CD4-positive, alpha-beta T cell treated with Interleukin-15 for 1 hour (primary cell): ENCODE measurements at places on chromosomes 2 and 18.

DNA sequence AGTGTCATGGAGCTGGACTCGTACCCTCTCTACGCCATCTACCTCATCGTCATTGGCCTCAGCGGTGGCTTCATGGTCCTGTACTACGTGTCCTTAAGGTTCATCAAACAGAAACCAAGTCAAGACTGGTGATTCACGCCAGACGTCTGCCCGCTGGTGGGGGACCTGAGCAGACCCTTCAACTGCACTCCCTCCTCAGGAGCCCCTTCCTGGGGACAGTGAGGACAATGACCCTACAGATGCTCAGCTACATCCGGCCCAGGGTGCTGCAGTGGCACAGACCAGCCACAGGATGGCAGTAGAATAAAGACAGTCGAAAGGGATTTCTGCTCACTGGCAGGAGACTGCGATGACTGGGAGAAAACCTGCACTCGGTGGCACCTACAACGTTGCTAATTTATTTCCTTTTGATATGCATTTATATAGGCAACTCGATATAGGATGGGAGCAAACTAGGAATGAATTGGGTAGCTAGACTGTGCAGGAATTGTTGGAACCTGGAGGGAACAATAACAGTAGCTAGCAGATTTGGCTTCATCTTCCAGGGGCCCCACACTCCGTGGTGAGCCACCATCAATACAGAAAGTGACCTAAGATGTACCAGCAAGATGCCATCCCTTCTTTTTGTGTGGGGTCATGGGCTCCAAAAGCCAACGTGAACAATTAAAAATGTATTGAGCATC lies 39.2 kb downstream of the ABCG8 start:
- DNase-seq: peak; percentile 30

- no peak for DNase-seq
These were observed 97.6 kb upstream of the CABLES1 start for GRCh38 chr18:23037646-23038045.

DNA sequence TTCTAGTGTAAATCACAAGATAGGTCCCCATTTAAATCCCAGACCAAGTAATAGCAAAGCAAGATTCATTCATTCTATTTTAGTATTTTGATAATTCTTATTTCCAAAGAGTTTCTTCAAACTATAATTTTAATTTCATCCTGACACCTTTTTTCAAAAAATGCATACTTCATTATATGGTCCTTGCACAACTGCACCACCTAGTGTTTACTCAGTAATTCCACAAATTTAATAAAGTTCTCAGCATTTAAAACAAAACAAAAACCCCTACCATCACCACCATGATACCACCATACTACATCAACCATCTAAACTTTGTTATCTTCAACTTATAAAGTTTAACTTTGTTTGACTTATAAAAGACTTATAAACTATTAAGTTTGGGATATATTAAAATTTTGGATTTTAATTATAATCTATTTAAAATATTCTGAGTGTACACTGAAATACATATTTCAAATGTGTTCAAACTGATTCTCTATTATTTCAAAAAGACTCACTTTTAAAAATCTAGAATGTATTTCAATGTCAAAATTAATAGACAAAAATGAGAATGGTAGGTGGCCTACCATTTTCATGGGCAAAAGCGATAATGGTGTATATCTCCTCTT lies 44.2 kb downstream of the WDPCP start:
- no peak for DNase-seq

- DNase-seq: no peak
These were observed 252.1 kb downstream of the LDLRAD4 start for GRCh38 chr18:13470516-13471197.

DNA sequence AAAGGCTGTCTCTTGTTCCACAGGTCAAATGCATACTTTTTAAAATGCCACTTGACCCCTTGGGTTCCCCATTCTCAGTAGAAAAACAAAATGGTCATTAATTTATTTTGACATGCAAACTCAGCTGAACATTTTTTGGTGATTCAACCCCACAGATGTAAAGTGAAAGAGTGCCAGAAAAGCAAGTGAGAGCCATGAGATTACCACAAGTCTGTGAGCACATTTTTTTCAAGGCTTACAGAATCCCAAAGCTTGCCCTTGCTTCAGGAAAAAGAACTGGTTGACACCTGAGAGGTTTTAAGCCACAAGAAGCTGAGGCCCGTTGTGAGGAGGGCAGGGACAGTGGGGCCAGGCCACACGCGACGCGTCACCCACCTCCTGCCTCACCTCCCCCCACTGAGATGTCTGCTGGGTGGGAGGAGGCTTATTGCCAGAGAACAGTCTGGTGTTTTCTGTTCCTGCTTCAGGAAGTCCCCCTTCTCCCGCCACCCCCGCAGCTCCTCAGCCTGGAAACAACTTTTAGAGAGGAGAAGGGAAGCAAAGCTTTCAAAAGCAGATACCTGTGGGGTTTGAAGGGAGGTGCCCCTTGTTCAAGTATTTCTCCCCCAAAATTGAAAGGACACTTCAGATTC lies 70.4 kb upstream of the CYP1B1 start:
- peak; percentile 25 for DNase-seq

GRCh38 chr18:9824474-9824832 lies 61.3 kb upstream of the TXNDC2 start:
- no peak for DNase-seq

GRCh38 chr18:49778826-49779465 lies 34.4 kb downstream of the ACAA2 start:
- no peak for DNase-seq

DNA sequence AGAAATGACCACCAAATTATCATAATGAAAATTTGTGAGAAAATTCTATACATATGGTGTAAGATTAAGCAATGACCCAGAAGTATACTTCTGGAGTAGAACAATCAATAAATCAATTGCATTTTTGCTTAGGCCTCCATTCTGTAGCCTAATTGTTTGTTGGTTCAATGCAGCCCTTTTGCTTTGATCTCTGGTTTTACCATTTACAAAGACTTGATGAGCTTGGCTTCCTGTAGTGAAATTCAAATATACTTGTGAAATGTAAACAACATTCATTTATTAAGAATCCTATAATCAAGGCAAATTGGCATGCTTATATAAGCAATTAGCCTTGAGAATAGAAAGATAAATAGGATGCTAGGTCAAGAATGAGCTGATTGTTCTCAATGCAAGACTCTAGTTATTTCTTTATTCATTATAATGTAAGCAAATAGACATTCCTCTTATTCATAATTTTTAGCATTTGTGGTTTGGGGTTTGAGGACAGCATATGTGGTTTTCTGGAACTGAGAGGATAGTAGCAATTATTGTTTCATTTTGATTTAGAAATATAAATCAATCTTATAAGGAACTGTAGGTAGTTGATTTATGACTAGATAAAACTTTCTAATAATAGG lies 9.7 kb downstream of the FMNL2 start:
- no peak for DNase-seq

GRCh38 chr2:9052821-9053533 lies 49.5 kb upstream of the MBOAT2 start:
- no peak for DNase-seq

DNA sequence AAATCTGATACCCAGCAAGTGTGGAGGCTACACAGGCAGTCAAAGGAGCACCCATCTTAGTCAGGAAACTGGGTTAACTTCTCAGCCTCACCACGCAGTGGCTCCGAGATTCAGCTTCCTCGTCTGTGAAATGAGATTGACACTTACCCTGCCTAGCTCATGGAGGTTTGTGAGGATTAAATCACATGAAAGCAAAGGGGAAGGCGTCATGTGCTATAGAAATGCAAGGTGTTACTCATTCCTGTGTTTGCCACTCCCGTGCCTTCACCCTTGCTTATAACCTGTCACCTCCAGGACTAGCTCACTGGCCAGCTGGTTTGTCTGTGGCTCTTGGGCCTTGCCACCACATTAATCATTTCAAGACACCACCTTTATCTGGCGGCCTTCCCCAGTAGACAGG lies 118.9 kb upstream of the FOSL2 start:
- no peak for DNase-seq

DNA sequence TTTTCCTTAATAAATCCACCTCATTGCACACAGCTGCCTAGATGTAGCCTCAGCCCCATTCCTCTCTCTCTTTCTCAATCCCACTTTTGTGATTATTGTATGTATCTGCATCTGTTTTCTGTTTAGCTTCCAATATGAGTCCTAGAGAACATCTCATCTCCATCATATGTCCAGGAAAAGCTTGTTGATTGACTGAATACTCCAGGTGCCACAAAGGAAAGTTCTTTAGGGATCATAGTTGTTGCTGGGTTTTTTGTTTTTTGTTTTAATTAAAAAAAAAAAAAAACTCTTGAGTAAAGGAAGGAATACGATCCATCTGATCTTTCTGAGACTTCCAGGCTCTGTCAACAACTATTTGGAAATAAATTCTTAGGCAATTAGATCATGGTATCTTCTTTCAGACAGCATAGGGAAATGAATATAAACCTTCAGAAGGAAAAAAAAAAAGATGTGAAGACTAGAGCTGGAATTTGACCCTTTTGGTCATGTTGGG lies 42.5 kb downstream of the KIAA2012 start:
- DNase-seq: no peak

DNA sequence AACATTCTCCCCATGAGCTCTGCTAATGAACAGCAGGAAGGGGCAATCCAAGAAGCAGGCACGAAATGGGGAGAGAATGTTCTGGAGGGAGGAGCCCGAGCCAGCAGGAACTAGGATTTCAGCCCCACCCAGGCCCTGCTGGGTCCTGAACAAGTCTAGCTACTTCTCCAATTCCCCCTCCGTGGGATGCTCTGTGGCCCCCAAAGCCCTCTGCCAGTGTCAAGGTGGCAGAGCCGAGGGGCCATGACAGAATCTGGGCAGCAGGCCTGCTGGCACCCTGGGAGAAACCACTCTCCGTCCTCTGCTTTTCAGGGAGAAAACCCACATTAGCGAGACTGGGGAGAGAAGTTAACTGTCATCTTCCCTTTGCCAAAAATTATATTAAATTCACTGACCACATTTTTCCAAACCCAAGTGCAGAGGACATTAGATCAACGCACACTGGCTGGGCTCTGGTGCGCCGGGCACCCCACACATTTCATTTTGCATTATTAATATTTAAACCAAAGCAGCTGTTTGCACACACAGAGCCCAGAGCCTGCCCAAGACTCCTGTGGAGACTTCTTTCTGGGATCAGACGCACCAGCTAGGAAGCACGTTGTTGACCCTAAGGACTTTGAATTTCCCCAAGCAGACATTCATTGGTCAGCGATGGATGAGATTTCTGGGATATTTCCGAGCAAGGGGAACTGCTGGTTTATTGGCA lies 80.2 kb upstream of the PKDCC start:
- DNase-seq: no peak

DNA sequence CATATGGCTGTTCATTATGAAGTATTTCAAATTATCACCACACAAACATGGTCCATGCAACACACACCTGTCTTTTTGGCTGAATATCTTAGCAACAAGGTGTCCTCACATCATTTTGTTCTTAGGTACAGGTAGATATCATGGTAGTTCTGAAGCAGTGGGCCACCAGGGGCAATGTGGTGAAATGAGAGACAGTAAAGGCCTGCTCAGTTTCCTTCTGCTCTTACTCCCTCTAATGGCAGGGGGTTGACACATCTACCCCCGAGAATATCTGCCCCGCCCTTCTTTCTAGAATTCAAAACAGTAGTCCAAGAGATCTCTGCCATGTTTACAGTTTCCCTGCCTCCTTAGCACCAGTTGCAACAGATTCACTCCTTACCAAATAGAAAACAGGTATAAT lies 147.0 kb upstream of the KLHL14 start:
- DNase-seq: peak; percentile 49

GRCh38 chr2:195313962-195314361 lies 343.1 kb upstream of the SLC39A10 start:
- DNase-seq: no peak

DNA sequence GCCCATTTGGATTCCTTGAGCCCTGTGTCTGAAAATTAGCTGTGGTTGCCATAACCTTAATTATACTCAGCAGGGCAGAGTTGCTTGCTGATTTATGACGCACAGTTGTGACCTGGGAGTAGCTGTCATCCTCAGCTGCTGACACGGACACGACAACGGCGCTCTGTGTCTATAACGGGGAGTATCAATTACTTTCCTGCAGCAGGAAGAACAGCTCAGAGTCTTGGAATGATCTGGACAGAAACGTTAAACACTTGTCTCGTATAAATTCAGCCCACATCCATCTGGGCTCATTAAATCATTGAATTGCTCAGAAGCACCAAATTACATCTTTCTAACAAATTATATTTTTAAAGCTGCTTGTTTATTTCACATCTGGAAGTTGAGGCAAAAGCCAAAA lies 116.3 kb downstream of the SEPTIN10 start:
- no peak for DNase-seq

GRCh38 chr18:74420481-74420880 lies 36.6 kb downstream of the DIPK1C start:
- DNase-seq: no peak

DNA sequence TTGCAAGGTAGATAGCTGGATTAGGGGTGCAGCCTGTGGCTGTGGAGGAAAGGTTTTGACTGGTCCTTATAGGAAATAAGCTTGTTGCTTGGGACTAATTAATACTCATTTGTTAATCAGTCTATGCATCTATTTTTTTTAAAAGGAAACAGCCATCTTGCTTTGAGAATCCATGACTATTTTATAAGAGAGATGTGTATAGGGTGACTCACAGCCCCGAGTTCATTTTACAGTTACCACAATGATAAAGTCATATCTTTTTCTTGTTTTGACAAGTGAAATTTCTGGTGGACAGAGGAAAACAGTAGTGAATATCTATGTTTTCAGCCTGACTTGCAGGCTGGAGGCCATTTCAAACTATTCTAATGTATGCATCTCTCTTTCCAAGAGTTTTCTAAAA lies 193.5 kb upstream of the CCDC68 start:
- DNase-seq: no peak

- no peak for DNase-seq
These were observed 5.2 kb upstream of the CHCHD5 start for GRCh38 chr2:112579241-112579640.

- no peak for DNase-seq
These were observed 185.8 kb upstream of the PIK3C3 start for GRCh38 chr18:41769265-41769664.

DNA sequence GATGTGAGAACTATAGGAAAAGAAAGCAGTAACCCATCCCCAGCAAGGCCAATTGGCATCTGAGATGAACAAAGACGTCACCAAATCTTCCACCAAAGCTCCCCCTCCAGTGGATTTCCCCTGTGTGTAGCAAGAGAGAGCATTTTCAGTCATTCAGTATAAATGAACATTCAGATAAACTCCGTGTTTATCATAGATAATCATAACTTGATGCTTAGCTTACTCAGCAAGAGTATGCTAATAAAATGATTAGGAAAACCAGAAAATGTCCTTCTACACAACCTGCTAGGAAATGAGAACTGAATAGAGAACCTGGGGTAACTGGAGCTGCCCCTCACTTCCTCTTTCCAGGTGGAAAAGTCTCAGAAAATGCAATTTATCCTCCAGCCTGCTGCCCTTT lies 198.0 kb upstream of the CCDC150 start:
- DNase-seq: no peak

GRCh38 chr2:16614314-16614860 lies 51.2 kb downstream of the CYRIA start:
- no peak for DNase-seq

GRCh38 chr2:32783933-32784332 lies 156.1 kb downstream of the TTC27 start:
- no peak for DNase-seq
